ENCODE measurements at places on chromosomes 1 and 21. TPM values are rescaled to one million over a fixed set of nuclear protein-coding genes. Genes with fewer than 3 reads are reported as not detected.

The KCNK1 gene
- total RNA-seq: 2.6 TPM

The CCDC17 gene
- 0.99 TPM for total RNA-seq

The OR2L8 gene
- total RNA-seq: not detected

The SLC30A7 gene
- total RNA-seq: 23.1 TPM

The FABP3 gene
- 554 TPM for total RNA-seq

The CELF3 gene
- total RNA-seq: not detected

The DSCAM gene
- not detected for total RNA-seq

The KRTAP10-9 gene
- not detected for total RNA-seq

The IFNLR1 gene
- under 0.01 TPM for total RNA-seq

The ZNF683 gene
- not detected for total RNA-seq

All from fibroblast of lung (primary cell).